AG04450 (cell line): ENCODE measurements at places on chromosomes 5 and 9.

- DNase-seq = no peak
Measured at GRCh38 chr5:158286827-158287226, 427.9 kb upstream of the CLINT1 start.

DNA sequence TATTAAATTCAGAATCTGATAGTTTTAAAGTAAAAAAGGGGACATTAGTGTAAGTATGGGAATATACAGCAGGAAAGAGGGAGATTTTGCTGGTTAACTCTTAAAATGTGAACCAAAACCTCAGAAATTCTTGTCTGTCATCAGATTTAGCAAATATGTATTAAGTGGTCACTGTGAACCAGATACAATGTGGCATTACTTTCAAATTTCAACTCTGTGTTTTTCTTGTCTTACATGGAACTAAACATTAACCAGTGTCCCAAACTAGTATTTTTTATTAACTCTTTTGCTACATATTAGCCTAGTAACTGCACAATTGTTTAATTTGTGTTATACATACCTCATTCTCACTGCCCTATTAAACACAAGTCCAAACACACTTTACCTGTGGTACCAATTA, 259.9 kb upstream of the RASA1 start:
- DNase-seq = no peak

GRCh38 chr5:147551677-147552076, 41.8 kb upstream of the DPYSL3 start:
- no peak for DNase-seq

DNA sequence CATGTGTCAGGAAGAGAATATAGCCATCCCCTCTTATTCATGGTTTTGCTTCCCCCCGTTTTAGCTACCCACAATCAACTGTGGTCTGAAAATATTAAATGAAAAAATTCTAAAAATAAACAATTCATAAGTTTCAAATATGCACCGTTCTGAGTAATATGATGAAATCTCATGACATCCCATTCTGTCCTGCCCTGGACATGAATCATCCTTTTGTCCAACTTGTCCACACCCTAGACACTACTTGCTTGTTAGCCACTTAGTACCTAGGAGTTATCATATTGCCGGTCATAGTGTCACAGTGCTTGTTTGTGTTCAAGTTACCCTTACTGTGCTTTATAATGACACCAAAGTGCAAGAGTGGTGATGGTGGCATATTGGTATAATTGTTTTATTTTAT, 113.5 kb downstream of the CAAP1 start:
- no peak for DNase-seq

DNA sequence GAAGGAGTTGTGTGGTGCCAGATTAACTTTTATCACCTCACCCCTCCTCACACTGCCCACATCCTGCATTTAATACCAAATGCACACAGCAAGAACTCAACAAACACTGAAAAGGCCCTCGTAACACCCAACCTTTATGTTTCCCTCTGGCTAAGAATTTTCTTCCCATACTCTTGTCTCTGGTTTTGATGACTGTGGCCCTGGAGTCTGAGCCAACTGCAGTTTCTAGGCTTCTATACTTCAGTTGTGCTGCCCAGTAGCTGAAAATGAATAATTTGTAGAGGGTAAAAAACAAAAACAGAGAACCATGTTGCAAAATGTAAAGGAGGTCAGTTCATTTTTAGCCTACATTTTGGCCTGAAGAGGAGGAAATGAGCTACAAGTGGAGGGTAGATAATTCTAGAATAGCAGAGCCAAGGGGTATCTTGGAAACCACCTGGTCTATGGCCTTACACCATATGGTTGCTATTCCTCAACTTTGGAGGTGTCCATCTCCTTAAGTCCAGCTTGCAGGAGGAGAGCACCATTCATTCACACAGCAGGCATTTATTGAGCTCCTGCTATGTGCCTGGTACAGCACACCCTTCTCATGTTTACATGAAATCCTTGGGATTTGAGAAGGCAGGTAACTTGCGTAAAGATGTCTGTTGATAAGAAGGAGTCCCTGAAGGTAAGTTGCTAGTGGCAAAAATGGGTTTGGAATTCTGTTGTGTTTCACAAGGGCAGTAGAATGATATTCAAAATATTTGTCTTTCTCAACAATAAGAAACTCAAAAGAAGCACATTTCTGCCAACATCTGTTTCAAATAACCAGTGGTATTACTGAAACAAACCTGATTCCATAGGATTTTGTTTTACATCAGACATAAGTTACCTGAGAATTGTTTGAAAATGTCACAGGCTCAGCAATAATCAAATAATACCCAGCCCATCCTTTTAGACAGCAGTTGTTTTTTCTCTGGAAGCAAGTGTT, 83.8 kb upstream of the TNFAIP8 start:
- DNase-seq = no peak

GRCh38 chr9:131675437-131676022, 64.3 kb downstream of the RAPGEF1 start:
- no peak for DNase-seq

DNA sequence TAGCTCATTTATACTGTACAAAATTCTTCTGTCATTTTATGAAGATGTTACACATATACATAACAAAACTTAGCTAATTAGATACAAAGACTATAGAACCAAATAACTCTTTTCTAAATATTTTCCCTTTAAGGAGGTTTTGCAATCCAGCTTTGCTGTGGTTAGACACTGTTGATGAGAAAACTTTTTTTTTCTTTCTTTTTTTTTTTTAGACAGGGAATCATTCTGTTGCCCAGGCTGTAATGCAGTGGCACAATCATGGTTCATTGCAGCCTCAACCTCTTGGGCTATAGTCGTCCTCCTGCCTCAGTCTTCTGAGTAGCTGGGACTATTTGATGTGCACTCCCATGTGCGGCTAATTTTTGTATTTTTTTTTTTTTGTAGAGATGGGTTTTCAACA, 38.5 kb upstream of the CDKN2B start:
- DNase-seq = no peak

DNA sequence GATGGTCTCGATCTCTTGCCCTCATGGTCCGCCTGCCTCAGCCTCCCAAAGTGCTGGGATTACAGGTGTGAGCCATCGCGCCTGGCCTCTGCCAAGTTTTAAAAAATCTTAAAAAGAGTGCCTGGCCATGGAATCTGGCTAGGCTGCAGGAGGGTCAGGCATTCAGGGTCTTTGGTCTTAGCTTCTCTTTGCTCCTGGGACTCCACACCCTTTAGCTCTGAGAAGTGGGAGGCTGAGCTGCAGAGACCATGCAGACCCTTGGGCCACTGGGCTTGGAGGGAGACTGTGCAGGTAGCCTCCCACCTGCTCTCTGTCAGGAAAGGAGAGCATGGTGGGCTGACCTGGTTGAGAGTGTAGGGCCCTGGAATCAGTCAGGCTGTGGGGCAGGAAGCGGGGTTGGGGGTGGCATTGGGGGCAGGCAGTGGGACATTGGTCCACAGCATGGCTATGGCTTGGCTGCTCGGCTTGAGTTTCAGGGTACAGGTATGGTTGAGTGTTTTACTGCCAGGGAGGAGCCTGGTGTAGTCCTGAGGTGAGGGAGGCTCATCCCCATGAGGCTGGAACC, 20.8 kb downstream of the PHF2 start:
- DNase-seq = no peak

- no peak for DNase-seq
Measured at GRCh38 chr5:80920333-80920732, 39.8 kb upstream of the RASGRF2 start.

DNA sequence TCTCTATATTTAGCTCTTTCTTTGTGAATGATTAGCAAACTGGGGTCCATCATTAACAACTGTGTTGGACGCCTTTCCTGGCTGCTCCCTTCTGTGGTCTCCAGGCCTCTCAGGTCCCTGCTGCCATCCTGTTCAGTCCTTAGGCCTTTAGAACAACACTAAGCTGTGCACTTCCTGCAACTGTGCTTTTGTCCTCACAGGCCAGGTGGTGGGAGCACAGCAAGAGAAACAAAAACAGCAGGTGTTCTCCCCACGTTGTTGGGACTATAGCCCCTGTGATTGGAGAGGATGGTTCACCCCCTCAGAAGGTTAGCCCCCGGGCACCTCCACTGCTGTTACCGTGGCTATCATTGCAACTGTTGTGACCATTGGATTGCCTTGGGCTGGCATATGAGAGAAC, 41.7 kb upstream of the CLINT1 start:
- DNase-seq = no peak
